ENCODE measurements at places on chromosomes 13 and 19. TPM values are rescaled to one million over a fixed set of nuclear protein-coding genes. Genes with fewer than 3 reads are reported as not detected.

- no peak for DNase-seq
Observed at GRCh38 chr19:57558525-57558924, 1.1 kb downstream of the ZNF550 start.

DNA sequence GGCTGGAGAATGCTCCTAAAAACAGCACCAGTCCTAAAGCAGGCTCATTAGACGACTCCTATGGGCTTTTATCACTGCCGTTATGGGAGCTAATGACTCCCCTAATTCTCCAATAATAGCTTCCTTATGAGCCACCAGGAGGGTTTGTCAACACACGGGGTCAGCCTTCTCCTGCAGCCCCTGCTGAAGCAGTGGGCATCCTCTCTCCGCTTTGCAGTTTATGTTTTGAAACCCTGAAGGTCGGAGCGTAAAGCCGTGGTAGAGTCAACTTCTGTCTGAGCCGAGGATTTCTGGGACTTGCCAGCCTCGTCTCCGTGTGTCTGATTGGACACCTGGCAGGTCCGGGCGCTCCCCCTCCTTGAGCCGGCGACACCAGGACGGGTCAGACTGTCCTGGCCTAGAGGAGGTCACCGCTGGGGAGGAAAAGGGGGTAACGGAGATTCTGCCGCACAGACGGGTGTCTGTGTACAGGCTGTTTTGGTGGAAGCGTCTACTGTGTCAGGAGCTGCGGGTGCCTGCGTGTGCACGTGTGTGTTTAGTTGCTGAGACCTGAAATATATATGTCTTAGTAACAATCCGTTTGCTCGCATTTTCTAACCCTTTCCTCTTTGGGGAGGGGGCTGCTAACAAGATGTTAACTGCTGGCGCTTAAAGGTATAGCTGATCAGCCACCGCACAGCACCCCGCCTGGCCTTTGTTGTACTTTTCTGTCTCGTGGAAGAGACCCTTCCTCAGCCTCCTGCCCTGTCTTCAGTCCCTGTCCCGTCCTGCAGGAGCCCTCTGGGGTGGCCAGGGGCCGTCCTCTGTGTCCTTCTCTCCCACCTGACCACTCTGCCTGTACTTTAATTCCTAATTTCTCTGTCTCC lies 1.9 kb downstream of the KDM4B start:
- no peak for DNase-seq

DNA sequence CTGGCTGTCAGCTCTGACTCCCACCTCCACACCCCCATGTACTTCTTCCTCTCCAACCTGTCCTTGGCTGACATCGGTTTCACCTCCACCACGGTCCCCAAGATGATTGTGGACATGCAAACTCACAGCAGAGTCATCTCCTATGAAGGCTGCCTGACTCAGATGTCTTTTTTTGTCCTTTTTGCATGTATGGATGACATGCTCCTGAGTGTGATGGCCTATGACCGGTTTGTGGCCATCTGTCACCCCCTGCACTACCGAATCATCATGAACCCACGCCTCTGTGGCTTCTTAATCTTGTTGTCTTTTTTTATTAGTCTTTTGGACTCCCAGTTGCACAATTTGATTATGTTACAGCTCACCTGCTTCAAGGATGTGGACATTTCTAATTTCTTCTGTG lies 506 bp downstream of the OR7E24 start:
- no peak for DNase-seq

- no peak for DNase-seq
Observed at GRCh38 chr19:30318261-30318660, 53.9 kb upstream of the ZNF536 start.

GRCh38 chr13:100128373-100128772 lies 39.5 kb downstream of the PCCA start:
- no peak for DNase-seq

DNA sequence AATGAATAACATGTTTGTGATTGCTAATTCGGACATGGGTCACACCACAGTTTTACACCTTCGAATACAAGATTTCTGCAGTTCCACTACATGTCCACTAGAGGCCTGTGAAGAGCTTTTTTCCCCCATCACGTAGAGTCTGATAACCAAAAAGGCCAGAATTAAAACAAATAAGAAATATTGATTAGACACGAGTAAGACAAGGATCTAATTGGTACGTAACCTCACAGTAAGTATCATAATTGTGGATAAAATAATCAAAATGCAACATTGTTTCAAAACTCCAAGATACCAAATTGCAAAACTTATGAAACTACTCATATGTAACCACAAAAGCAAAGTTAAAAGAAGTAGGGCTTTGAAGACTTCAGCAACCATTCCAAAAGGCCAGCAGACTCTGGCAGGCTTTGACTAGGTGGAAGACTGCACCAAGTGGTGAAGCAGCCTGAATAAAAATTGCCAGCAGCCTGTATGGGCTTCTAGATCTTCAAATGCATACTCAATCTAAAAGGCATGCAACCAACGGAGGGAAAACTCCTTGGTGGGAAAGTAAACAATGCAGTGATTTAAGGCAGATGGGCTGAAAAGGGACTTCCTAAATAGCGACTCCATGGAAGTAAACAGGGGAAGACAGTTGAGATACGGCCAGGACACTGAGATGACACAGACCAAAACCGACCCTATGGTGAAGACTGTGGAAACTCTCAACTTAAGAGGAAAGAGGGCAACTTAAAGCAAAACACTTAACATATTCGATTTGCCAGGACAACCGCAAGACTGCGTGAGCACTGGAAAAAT lies 56.7 kb downstream of the STARD13 start:
- no peak for DNase-seq

DNA sequence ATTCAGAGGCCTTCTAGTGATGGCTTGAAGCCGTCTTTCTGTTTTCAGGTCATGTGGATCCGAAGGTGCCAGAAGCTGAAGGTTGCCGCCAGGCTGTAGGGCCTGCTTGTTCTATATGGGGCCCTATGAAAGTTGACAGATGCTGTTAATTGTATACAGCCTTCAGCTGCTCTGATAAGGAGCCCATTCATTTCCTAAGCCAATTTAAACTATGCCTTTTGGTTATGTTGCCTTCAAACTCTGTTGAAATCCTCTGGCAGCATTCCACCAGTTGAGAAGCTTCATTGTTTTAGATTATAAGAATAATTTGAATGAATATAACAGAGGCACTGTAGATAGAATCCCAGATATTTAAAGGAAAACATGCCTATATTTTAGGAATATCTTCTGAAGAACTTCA lies 34.4 kb downstream of the RAP2A start:
- peak; percentile 72 for DNase-seq

GRCh38 chr13:112060899-112061366 lies 6.0 kb upstream of the SOX1 start:
- DNase-seq, result no peak

GRCh38 chr13:105702441-105702840 lies 833.0 kb downstream of the EFNB2 start:
- DNase-seq, result no peak

- no peak for DNase-seq
Observed at GRCh38 chr19:3855320-3855719, 13.5 kb downstream of the ZFR2 start.

DNA sequence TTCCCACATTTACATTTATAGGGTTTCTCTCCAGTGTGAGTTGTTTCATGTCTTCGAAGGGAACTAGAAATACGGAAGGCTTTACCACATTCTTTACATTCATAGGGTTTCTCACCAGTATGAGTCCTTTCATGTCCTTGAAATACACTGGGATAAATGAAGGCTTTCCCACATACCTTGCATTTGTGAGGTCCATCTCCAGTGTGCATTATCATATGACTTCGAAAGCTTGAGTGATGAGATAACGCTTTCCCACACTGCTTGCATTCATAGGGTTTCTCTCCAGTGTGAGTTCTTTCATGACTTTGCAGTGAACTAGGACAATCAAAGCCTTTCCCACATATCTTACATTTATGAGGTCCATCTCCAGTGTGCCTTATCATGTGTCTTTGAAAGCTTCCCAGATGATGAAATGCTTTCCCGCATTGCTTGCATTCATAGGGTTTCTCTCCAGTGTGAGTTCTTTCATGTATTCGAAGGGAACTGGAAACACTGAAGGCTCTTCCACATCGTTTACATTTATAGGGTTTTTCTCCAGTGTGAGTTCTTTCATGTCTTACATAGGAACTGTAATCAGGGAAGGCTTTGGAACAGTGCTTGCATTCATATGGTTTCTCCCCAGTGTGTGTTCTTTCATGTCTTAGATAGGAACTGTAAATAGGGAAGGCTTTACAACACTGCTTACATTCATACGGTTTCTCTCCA lies 15.1 kb downstream of the ZNF442 start:
- DNase-seq, result no peak

- DNase-seq, result no peak
Observed at GRCh38 chr13:76874479-76874878, 11.7 kb downstream of the KCTD12 start.

DNA sequence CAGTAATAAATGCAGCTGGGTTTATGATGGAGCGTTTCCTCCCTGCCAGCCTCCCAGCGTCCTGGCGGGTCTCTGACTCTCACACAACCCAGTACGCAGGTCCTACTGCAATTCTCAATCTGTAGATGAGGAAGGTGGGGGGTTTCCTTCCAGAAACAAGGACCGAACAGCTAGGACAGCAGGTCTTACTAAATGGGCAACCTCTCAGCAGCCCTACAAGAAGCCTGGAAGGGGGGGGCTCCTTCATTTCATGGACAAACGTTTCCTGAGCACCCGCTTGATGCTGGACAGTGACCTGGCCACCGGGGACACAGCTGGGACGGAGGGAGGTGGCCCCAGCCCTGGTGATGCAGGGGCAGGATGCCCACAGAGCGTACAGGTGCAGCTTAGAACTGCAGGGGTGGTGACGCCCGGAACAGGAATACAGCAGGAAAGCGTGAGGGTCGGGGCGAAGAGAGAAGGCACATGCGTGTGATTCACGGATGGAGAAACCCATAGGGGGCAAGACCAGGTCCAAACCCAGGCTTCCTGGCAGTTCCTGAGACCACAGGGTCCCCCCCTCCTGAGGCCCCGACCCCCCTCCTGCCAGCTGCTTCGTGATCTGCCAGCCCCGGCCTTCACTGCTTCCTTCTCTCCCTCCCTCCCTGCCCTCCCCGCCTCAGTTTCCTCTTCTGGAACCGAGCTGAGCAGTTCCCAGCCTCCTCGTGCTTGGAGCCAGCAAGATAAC lies 732 bp upstream of the C2CD4C start:
- no peak for DNase-seq

- no peak for DNase-seq
Observed at GRCh38 chr13:98237331-98237730, 60.3 kb upstream of the RNF113B start.

- no peak for DNase-seq
Observed at GRCh38 chr19:5697890-5698634, 8.0 kb downstream of the RPL36 start.

DNA sequence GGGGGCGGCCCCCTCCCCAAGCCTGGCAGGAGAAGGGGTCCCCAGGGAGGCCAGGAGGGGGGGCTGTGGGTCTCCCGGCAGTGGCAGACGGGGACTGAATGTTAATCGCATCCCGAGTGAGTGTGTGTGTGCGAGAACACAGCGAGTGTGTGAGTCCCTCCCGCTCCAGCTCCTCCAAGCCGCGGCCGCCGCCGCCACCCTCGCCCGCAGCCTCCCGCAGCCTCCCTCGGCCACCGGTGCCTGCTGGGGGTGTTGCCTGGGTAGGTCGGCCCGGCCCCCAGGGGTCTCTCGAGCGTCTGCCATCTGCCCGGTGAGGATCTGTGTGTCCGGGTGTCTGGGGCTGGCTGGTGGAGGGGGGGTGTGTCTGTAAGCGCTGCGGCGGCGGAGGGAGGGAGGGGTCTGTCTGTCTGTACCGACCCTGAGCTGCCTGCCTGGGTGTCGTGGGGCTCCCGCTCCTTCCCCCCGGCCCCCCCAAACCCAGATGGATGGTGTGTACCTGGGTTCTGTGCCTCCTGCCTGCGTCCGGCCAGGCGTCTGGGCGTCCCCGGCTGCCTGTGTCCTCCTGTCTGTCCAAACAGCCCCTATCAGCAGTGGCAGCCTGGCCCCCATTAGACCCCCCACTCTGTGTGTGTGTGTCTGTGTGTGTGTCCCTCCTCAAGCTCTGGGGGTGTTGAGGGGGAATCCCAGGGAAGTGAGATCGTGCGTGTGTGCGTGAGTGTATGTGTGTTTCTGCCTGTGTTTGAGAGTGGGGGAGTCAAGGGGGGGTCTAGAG lies at the start of gene GRIN2D:
Gene GRIN2D (plus strand): TSS at position 110 of the 772 bp plus-strand sequence. CDS start 4,725 bp downstream, outside the sequence.
- no peak for DNase-seq

DNA sequence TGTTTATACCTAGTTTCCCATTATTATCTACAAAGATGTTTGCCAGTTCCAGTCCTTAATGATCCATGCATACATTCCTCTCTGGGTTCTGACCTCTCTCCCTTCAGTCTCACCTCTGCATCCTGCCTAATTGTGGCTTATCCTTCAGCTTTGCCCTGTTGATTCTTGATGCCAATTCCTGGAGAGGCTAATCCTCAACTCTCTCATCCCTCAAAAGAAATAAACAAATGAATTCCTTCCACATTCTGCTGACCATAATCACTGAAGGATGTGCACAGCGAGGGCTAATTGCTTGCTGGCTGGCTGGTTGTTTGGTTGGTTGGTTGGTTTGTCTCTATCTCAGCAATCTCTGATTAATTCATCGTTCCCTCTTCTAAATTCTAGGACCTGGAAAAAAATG lies 113.8 kb downstream of the IRS2 start:
- DNase-seq, result no peak

DNA sequence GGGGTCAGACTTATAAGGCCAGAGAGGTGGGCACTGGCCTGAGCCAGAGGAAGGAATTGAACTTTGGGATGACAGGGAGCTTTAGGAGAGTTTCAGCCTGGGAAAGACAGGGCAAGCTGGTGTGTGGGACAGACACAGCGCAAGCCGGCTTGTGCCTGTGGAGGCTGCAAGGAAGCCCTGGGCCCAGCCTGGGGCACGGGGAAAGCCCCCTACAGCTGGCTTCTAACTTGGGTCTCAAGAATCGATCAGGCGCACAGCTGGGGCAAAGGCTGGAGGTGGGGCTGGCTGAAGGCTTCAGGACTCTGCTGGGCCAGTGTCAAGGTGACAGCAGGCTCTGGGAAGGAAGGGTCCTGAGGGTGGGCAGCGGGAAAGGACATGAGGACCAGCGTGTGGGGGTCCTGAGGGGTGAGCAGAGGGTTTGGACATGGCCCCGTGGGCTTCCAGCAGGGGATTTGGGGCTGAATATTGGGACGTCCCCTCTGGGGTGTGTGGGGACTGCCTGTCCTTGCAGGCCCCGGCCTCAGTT lies 3.0 kb downstream of the PTOV1 start:
- no peak for DNase-seq

Gene NCR1
- 0.30 TPM for polyA plus RNA-seq

Gene CYP4F22
- not detected for polyA plus RNA-seq

Gene RGL3
- 52.4 TPM for polyA plus RNA-seq

Gene IGSF23
- polyA plus RNA-seq, result not detected

Gene RTBDN
- polyA plus RNA-seq, result 0.11 TPM

Gene ANGPTL4
- polyA plus RNA-seq, result 4.9 TPM

Gene CNN1
- polyA plus RNA-seq, result 4.2 TPM

Gene ZNF132
- polyA plus RNA-seq, result 7.8 TPM

Gene KRTDAP
- 1.4 TPM for polyA plus RNA-seq

Measured in right lung (tissue), 10 donors.